ENCODE measurements at places on chromosomes 1 and 21. TPM values are rescaled to one million over a fixed set of nuclear protein-coding genes. Genes with fewer than 3 reads are reported as not detected.

CENPF gene
- total RNA-seq, result 25.9 TPM

CLCNKB gene
- total RNA-seq, result not detected

KLF17 gene
- 0.11 TPM for total RNA-seq

LIPI gene
- not detected for total RNA-seq

LCE1C gene
- total RNA-seq, result not detected

PALMD gene
- total RNA-seq, result not detected

ASTN1 gene
- not detected for total RNA-seq

DNA sequence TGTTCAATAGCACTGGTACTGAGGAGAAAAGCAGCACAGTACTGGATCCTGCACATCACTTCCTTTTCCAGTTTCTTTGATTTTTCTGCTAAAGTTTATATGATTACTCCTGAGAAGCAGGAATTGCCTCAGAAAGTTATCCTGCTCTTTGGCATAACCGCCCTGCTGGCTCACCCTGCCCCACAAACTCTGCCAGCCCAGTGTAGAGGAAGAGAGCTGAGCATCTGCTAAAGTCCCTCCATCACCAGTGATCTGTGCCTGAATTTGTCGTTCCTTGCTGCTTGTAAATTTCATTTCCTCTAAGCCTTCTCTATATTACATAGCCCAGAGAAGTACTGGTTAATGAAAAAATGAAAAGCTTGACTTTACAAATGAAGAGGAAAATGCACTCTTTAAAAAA is 87.0 kb upstream of the C1orf21 start:
- no peak overlapping the region for H3K4me3 ChIP-seq
- peaks cover 46% of the 10 kb centered on the region for H3K4me1 ChIP-seq
- DNase-seq, result no peak
- H3K27ac ChIP-seq, result peak overlapping the region; percentile 42
- H3K27me3 ChIP-seq, result no peaks in the 10 kb centered on the region

- H3K4me3 ChIP-seq, result no peak overlapping the region
- H3K27me3 ChIP-seq, result no peaks in the 10 kb centered on the region
- DNase-seq, result peak; percentile 43
- no peak overlapping the region for H3K27ac ChIP-seq
- peaks cover 13% of the 10 kb centered on the region for H3K4me1 ChIP-seq
Measured at GRCh38 chr1:93395195-93395594, 49.5 kb downstream of the DR1 start.

- no peak overlapping the region for H3K27ac ChIP-seq
- no peaks in the 10 kb centered on the region for H3K4me1 ChIP-seq
- DNase-seq, result no peak
- no peak overlapping the region for H3K4me3 ChIP-seq
Measured at GRCh38 chr1:42732126-42732680, 7.8 kb downstream of the CLDN19 start.

DNA sequence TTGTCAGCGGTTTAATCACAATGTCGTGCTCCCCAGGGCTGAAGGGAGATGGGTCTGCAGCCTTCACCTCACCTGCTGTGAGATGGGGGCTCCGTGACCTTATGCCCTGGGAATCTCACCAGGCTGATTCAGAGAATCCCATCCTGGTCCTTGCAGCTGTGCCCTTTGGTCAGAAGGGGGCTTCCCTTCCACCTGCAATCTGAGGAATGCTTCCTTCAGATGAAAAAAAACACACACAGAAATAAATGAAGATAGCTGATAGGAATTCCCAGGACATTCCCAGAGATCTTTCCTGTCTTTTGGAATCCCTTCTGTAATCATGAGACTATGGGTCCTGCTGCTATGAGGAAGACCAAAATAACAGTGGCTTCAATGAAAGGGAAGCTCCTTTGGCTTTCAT is 127.0 kb upstream of the VAMP3 start:
- H3K4me3 ChIP-seq, result no peak overlapping the region
- DNase-seq, result no peak
- peaks cover 8% of the 10 kb centered on the region for H3K4me1 ChIP-seq
- H3K27me3 ChIP-seq, result 0 out of 2 replicates have a peak, but pooled peaks cover 1% of the 10 kb centered on the region
- H3K27ac ChIP-seq, result no peak overlapping the region
- no peaks in the 10 kb centered on the region for H3K36me3 ChIP-seq

DNA sequence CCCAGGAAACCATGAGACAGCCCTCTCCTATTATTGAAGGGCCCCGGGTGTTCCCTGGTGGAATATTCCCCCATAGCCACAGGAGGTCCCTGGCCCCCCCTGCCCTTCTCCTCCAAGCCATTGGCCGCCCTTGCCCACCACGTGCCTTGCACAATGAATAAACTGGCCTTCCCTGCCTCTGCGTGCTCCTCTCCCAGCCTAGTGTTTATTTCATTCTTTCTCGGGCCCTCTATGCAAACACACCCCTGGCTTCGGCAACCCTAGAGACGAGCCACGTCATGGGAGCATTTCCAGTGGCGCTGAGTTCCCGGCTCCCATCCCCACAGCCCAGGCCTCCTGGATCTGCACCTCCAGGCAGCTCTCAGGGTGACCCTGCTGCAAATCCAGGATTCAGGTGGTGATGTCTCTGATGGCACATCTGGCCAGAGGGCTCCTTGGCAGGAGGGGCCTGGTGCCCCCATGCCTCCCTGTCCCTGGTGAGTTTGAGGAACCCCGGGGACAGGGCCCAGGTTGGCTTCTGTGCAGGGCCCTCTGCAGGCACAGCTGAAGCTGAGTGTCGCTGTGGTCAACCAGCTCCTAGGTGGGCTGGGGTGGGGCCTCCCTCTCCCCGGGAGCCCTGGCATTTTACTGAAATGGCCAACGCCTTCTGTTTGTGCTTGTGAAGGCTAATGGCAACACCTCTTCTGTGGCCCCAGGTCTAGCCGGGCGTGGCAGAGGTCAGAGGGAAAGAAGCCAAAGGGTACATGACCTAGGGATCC is 6.2 kb downstream of the KRTAP10-12 start:
- no peak for DNase-seq
- H3K27ac ChIP-seq, result no peak overlapping the region
- no peaks in the 10 kb centered on the region for H3K36me3 ChIP-seq

GRCh38 chr1:52634111-52634510 is 1.1 kb downstream of the SHISAL2A start:
- H3K27ac ChIP-seq, result no peak overlapping the region
- no peak overlapping the region for H3K4me3 ChIP-seq
- H3K27me3 ChIP-seq, result peaks cover 27% of the 10 kb centered on the region
- H3K4me1 ChIP-seq, result no peaks in the 10 kb centered on the region

GRCh38 chr1:66342707-66343106 is 191.2 kb upstream of the SGIP1 start:
- peaks cover 76% of the 10 kb centered on the region for H3K4me1 ChIP-seq
- H3K4me3 ChIP-seq, result no peak overlapping the region
- H3K27me3 ChIP-seq, result no peaks in the 10 kb centered on the region

GRCh38 chr1:174276087-174276486 is 116.8 kb downstream of the RABGAP1L start:
- no peaks in the 10 kb centered on the region for H3K4me1 ChIP-seq
- no peaks in the 10 kb centered on the region for H3K36me3 ChIP-seq
- H3K27ac ChIP-seq, result no peak overlapping the region
- no peak overlapping the region for H3K4me3 ChIP-seq
- DNase-seq, result no peak

Measured in GM23248 (cell line).